Activated CD8-positive, alpha-beta memory T cell treated with anti-CD3 and anti-CD28 coated beads, Interleukin-2, amount 50 U/mL, for 4 hours (primary cell): ENCODE measurements at places on chromosomes 1 and 21.

- no peak for DNase-seq
Measured at GRCh38 chr1:244362476-244362875, 89.2 kb downstream of the ADSS2 start.

DNA sequence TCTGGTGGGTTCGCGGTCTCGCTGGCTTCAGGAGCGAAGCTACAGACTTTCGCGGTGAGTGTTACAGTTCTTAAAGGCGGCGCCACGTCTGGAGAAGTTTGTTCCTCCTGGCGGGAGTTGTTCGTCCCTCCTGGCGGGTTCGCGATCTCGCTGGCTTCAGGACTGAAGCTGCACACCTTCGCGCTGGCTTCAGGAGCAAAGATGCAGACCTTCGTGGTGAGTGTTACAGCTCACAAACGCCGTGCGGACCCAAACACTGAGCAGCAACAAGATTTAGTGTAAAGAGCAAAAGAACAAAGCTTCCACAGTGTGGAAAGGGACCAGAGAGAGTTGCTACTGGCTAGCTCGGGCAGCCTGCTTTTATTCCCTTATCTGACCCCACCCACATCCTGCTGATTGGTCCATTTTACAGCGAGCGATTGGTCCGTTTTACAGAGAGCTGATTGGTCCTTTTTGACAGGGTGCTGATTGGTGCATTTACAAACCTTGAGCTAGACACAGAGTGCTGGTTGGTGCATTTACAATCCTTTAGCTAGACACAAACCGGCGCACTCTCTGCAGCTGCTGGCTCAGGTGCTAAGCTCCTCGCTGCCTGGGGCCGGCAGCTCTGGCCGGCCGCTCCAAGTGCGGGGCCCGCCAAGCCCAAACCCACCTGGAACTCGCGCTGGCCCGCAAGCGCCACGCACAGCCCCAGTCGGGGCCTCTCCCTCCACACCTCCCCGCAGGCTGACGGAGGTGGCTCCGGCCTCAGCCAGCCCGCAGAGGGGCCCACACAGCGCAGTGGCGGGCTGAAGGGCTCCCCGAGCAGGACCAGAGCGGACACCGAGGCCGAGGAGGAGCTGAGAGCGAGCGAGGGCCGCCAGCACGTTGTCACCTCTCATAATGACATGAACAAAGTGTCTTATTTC, 172.8 kb upstream of the KCTD3 start:
- DNase-seq = no peak

- DNase-seq = no peak
Measured at GRCh38 chr1:85911742-85912141, 203.5 kb upstream of the ZNHIT6 start.

DNA sequence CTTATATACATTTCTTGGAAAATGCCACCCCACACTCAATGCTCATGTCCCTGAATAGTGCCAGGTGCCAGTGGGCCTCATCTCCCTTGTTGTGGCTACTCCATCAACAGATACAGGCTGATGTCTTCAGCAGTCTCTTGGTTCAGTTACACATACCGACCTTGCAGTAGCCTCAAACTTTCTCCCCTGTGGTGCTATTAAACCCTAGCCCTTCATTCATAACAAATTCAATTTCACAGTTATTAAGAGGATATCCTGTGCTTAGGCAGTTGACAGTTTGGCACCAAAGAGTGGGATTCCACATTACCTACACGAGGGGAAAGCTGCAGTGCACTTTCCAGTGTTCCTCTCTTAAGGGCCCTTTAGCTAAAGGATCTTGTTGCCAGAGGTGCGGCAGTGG, 35.9 kb upstream of the CAMK1G start:
- DNase-seq = no peak

DNA sequence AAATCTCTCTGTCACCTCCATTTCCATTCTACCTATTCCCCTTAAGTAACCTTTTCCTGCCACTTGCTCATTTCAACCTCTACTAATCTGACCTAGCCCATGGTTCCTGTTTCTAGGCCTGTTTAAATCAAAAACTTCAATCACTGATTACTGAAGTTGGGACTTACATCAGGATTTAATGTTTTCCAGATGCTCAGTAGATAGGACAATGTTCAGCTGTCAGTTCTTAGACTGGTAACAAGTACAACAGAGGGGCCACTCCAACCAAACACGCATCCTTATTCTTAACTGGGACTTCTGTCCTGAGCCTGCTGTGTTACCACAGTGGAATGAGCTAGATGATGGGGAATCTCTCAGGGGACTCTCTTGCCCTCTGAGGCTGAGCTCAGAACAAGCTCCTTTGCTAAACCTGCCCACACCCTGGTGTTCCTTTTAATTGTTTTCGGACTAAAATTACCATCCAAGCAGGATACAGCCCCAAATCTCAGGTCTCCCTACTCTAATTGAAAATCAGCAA, 974.6 kb downstream of the TTLL7 start:
- DNase-seq = no peak

DNA sequence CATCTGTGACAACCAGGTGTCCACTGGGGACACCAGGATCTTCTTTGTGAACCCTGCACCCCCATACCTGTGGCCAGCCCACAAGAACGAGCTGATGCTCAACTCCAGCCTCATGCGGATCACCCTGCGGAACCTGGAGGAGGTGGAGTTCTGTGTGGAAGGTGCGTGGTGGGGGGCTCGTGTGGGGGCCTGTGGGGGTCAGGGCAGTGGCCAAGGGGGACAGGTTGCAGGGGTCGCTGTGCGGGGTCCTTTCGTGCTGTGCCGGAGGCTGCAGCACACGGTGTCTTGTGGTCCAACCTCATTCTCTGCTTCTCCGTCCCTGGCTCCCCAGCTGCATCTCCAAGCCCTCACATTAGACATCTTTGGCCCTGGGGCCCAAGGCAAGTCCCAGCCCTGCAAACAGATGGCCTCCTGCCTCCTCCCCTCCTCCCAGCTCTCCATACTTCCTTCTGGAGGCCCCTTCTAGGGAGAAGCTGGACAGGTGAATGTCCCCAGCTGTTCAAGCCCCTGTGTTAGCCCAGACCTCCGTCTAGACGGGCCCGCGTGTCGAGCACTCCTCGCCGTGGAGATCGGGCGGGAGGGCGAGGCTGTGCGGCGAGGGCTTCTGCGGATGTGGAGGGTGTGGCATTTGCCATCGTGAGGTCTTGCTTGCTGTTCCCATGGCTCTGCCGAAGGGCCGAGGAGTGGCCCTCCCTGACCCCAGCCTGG, 2.5 kb downstream of the AGRN start:
- DNase-seq = no peak

GRCh38 chr21:42059141-42059540, 12.0 kb upstream of the UMODL1 start:
- no peak for DNase-seq

- DNase-seq = peak; percentile 61
Measured at GRCh38 chr1:109425391-109426280, 612 bp downstream of the PSMA5 start.

DNA sequence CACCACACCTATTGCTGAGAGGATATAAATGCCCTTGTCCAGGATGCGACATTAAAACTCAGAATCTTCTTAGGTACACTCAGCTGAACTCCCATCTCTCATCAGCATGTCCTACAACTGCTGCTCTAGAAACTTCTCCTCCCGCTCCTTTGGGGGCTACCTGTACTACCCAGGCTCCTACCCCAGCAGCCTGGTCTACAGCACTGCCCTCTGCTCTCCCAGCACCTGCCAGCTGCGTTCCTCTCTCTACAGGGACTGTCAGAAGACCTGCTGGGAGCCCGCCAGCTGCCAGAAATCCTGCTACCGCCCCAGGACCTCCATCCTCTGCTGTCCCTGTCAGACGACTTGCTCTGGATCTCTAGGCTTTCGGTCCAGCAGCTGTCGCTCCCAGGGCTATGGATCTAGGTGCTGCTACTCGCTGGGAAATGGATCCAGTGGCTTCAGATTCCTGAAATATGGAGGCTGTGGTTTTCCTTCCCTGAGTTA, at the start of gene KRTAP13-4:
Gene KRTAP13-4 (plus strand): TSS at position 51 of the 486 bp plus-strand sequence. CDS start 56 bp downstream, at position 107.
- no peak for DNase-seq

DNA sequence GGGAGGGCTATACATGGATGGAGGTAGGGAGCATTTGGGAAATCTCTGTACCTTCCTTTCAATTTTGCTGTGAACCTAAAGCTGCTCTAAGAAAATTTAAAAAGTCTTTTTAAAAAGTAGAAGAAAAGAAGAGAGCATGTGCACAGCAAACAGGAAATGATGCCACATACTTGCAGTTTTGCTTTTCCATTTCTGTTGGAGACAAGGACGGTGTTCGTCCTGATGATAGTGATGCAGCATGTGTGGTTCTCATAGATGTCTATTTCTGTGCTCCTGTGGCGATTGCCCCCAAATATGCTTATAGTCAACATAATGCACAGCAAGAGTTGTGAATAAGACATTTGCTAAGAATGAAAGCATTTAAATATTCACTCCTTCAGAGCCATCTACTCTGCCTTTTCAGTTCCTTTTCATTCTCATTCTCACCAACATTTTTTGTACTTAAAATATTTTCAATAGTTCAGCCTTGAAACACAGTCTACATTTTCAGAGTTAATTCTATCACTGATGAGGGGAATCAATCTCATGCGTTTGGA, 66.6 kb downstream of the LRRC8C start:
- DNase-seq = no peak

- no peak for DNase-seq
Measured at GRCh38 chr1:12565094-12565965, 52.7 kb downstream of the DHRS3 start.
